Jurkat, Clone E6-1 (cell line): ENCODE measurements at places on chromosomes 11 and 22.
A peak's percentile ranks its signal among the peaks of the same experiment; 100 is the strongest.

GRCh38 chr11:559712-560304, 730 bp downstream of the LMNTD2 start:
- DNase-seq: no peak

- DNase-seq: no peak
These were observed 13.8 kb downstream of the PLXNB2 start for GRCh38 chr22:50293441-50294318.

GRCh38 chr11:15551901-15552851, 437.5 kb downstream of the INSC start:
- DNase-seq: no peak

GRCh38 chr11:15111215-15111614, 3.5 kb upstream of the INSC start:
- no peak for DNase-seq

- DNase-seq: no peak
These were observed 19.9 kb upstream of the CTSC start for GRCh38 chr11:88357323-88358039.

DNA sequence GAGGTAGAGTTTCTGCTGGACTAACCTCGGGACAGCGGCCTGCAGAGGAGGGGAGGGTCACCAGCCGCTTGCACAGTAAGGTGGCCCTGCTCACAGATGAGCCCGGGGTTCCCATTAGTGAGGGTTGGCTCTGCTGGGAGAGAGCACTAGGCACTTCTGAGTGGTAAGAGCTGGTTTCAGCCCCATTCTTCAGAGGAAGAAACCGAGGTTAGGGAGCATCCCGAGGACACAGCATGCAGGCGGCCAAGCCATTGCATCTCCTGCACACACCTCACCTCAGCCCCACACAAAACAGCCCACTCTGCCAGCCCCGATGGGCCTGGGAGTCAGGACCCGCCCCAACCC, 99.3 kb downstream of the MED15 start:
- DNase-seq: no peak

DNA sequence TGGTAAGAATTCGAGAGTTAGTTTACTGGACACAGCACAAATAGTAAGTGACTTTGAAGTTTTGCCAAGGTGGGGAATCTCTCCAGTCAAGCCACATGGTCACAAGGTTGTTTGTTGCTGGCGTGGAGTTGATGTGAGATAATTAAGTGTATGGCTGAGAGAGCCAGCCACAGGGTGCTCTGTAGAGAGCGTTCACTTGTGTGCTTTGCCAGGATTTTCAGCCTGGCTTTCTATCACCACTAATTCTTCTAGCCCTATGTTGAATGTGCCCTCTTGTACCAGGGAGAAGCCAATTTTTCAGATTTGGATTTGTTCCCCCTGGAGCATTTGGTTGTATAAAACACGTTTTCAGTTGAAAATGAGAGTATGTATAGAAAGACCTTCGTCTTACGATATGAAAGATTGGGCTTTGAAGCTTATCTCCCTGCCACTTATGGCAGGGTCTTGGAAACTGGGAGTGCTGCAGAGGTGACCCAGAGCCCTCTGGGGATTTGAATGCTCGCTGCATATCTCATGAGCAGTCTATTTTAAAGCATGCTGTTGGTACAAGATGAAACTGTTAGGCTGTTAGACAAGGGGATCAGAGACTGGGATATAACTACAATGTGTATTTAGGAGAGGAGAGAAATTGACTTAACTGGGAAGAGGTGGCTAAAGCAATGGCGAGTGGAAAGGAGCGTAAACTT, 28.6 kb downstream of the CSRP3 start:
- no peak for DNase-seq

GRCh38 chr11:74532501-74533246, 39.1 kb upstream of the LIPT2 start:
- DNase-seq: no peak

- DNase-seq: no peak
These were observed 39.8 kb downstream of the OR6Q1 start for GRCh38 chr11:58070585-58070984.

- DNase-seq: no peak
These were observed 24.1 kb upstream of the ASPHD2 start for GRCh38 chr22:26404851-26405421.

DNA sequence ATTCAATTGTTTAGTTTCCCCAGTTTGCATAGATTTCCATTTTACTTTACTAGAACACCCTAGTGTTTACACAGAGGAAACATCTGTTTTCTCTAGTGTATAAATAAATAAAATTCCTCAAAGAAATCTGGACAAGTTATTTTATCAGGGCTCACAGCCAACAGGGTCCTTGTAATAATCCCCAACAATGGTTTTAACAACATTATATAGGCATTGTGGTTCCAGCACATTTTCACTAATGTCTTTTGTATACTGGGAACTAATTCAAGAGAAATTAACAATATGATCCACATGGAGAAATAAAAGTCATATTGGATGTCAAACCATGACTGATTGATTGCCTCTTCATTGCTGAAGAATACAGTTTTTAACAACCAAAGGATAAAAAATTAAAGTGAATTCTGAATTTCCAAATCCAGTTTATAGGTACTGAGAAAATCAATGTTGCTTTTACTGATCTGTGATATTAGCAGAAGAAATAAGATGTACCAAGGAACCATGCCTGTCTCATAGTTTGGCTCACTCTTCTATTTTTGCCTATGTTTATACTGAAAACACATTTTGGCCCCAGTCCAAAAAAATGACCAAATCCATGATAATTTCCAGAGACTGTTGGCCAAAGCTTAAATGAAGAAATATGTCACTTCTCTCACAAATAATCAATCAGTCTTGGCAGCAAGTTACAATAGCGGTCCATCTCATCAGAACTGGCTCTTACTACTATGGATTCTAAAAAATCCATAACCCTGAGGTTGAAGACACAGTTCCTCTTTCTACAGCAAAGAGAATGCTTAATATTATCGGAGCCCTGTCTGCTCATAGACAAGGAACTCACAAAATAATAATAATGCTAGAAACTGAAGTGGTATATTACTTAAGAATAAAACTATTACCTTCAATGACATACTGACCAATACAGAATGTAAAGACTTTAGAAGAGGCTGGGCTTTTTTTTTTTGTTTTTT, 1.4 kb upstream of the MS4A13 start:
- no peak for DNase-seq

DNA sequence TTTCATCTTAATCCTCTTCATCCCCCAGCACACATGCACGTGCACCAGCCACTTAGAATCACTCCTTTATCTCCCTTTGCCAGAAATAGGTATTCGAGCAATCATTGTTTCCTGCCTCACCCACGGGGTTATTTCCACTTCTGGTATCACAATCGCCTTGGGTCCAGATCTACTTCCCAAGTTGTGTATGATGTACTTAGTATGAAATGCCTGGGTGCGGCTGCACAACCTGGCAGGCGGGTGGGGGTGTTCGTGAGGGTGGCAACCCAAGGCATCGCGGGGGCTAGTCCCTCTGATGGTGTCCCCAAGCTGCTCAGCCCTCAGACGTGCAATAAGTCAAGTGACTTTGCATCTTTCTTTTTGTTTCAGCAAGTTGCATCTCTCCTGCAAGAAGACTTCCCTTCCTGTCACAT, 475.6 kb downstream of the MIAT start:
- DNase-seq: no peak

DNA sequence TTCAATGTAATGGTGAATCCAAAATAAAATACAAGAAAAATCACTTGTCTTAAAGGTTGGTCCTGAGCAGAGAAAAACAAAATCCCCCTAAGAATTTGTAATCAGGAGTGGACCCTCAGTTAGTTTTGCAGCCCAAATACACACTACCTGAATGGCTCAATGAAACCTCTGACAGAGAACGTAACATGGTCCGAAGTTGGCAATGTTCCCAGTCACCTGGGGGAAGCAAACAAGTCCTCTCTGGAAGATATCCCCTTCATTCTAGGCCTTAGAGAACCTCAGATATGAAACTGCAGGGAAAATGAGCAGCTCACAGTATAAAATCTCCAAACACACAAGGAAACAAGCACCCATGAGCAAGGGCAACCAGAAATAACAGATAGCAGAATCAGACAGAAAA, 58.2 kb downstream of the MORC2 start:
- DNase-seq: no peak

- DNase-seq: no peak
These were observed 306.3 kb upstream of the ANO3 start for GRCh38 chr11:26025676-26026075.

- DNase-seq: no peak
These were observed 24.7 kb downstream of the PC start for GRCh38 chr11:66933531-66933930.

GRCh38 chr11:133163463-133164419, 368.6 kb downstream of the OPCML start:
- DNase-seq: peak; percentile 50

- DNase-seq: no peak
These were observed at the start of gene PKDREJ for GRCh38 chr22:46263216-46263590. TSS of gene PKDREJ (minus strand) at chr22:46263343. CDS start at chr22:46263322, 21 bp downstream.
